ENCODE measurements at places on chromosomes 5 and 9.

GRCh38 chr5:112183103-112183711, 235.9 kb downstream of the EPB41L4A start:
- no peak for DNase-seq

DNA sequence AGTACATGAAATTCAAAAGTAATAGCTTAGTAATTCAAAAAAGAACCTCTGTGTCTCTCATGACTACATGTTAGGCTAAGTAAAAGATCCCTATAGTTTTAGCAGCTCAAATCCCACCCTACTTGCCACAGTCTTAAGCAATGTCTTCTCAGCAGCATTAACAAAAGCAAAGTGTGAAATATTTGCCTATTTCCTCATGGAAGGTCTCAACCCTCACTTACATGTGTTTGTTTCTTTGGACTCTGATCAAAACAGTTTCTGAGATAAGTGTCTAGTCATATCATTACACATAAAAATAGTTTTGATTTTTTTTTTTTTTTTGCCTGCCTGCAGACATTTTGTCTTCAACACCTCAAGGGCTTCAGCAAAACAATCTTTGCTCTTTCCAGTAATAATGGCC, 310.5 kb downstream of the CETN3 start:
- no peak for DNase-seq

DNA sequence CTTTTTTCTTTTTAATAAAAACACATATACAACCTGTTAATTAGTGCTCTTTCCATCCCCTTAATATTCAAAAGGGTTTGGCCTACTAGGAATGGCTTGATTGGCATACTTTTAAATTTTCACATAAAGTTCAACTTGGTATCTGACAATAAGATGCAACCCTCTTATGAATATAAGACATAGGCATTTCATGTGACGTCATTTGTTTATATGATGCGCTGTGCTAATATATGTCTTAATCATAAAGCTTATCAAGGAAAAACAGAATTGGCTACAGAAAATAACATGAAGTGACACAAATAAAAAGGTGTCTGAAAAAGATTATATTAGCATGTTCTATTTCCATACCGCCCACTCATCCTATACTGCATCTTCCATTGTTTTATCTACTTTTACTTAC, 1642.4 kb downstream of the EFNA5 start:
- no peak for DNase-seq

DNA sequence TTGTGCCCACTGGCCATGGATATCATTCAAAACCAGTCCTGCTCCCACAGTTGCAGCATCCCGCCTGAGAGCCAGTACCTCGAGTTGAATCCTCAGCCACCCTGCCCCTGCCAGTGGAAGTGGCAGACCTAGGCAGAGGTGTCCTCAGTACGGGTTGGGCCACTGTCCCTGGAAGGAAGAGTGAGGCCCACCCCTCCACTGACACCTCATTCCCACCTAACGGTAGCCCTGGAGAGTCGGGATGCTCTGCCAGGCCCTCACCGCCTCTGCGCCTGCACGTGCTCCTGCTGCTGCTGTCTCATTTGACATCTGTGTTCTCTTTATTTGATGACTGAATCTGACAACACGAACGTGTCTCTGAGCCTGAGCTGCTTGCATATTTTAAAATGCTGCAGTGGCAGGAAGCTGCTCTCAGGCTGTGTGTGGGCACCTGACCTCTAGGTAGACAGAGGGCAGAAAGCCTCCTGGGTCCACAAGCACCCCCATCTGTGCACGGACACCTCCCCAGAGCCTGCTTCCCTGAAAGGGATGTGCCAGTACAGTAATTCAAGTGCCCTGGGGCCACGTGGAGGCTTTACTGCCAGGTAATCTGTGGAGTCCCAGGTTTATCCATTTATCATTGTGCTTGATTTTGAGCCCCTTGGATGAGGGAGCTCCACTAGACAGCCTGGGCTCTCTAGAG, 194.7 kb downstream of the CACNA1B start:
- no peak for DNase-seq

GRCh38 chr5:157582731-157583620, 7.4 kb upstream of the ADAM19 start:
- no peak for DNase-seq

GRCh38 chr9:111144741-111145140, 106.5 kb upstream of the LPAR1 start:
- DNase-seq, result no peak

DNA sequence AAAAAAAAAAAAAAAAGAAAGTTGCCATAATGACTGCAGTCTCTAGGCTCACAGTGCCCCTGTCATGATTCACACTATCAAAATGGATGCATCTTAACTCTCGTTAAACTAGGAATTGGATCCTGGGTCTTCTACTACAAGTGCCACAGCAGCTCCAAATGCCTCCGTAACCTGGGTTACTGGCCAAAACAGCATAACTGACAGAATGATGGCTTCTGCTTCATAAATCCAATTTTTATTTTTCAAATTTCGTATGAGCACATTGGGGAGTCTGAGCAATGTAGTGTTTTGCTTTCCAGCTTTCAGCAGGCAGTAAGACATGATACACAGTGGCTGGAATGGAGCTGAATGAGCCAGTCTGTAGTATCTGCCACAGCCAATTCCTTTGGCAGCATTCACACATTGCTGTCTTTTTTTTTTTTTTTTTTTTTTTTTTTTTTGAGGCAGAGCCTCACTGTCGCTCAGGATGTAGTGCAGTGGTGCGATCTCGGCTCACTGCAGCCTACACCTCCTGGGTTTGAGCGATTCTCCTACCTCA, 36.0 kb upstream of the NPM1 start:
- DNase-seq, result no peak

GRCh38 chr9:106032978-106033377, 338.6 kb downstream of the TMEM38B start:
- DNase-seq, result no peak

DNA sequence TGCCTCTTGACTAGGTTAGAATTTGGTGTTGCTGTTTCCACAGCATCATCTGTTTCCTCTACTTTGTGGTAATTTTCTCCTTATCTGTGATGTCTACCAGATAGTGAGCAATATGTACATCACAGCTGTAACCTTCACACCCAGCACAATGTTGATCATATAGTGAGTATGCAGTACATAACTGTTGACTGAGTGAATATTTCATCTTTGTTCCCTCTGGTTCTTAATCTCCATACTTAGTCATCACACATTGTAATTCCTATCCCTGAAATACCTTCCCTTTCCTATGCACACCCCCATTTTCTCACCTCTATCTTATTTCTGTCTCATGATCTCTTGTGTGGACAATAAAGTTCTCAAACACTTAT, 115.9 kb downstream of the KIF4B start:
- no peak for DNase-seq

GRCh38 chr9:137114613-137115393, at the start of gene DPP7:
Gene DPP7 (minus strand): TSS chr9:137114733. CDS start chr9:137114713, 20 bp downstream.
- no peak for DNase-seq

- DNase-seq, result no peak
Observed at GRCh38 chr9:9905736-9906135, 707.1 kb downstream of the PTPRD start.

DNA sequence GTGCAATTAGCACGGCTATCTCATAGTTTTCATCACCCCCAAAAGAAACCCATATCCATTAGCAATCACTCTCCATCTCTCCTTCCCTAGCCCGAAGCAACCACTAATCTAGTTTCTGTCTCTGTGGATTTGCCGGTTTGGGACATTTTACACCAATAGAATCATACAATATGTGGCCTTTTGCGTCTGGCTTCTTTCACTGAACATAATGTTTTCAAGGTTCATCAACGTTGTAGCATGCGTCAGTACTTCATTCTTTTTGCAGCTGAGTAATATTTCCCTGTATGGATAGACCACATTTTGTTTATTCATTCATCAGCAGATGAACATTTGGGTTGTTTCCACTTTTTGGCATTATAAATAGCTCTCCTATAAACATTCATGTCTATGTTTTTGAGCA, 75.4 kb upstream of the TBC1D2 start:
- DNase-seq, result no peak

GRCh38 chr5:160640406-160640805, 211.6 kb downstream of the ATP10B start:
- no peak for DNase-seq

- no peak for DNase-seq
Observed at GRCh38 chr5:3657364-3658022, 61.9 kb downstream of the IRX1 start.

DNA sequence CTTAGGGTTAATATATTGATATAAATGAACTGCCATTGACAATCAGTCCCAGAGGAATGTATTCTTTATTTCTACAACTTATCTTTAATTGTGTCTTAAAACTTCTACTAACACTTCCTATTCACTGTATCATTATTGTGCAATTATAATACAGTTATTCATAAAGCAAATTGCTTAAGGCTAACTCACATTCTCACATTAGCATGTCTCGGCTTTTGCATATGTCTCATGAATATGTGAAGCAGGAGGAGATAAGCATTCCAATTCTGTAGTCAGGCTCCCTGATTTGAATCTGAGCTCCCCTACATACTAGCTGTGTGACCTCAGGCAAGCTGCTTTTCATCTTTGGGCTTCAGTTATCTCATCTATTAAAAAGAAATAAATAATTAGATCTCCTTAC, 45.4 kb downstream of the PLGRKT start:
- DNase-seq, result no peak

GRCh38 chr9:16885931-16886330, 15.5 kb upstream of the BNC2 start:
- DNase-seq, result no peak

- no peak for DNase-seq
Observed at GRCh38 chr5:33034777-33035176, 323.7 kb downstream of the NPR3 start.

- no peak for DNase-seq
Observed at GRCh38 chr9:108225149-108225800, 630.5 kb downstream of the ACTL7B start.

GRCh38 chr5:60701321-60701968, 1.5 kb upstream of the DEPDC1B start:
- DNase-seq, result no peak

DNA sequence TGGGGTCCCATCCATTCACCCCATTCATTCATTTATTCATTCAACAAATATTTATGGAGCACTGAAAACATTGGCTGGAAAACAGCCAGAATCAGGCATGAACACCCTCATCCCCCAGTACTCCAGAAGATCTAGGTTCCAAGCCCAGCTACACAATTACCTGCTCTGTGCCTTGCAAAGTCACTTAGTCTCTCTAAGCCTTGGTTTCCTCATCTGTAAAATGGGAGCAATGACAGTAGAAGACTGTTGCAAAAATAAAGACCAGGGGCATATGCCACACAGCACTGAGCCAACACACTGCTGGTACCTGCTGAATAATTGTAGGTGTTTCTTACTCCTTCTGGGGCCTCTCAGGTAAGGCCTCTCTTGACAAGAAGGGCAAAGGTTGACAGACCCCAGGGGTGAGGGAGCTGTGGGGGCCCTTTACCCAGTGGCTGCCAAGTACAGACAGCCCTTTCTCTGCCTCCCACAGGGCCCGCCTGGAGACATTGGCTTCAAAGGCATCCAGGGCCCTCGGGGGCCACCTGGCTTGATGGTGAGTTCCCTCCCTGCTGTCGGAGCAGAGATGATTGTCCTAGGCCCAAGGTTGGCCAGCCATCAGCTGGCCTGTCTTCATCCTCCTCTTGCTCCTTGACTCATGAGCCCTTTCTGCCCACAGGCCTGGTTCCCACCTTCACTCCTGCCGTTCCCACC, 22.6 kb upstream of the ORM1 start:
- no peak for DNase-seq

GRCh38 chr5:73491155-73491554, 7.1 kb upstream of the BTF3 start:
- DNase-seq, result no peak

DNA sequence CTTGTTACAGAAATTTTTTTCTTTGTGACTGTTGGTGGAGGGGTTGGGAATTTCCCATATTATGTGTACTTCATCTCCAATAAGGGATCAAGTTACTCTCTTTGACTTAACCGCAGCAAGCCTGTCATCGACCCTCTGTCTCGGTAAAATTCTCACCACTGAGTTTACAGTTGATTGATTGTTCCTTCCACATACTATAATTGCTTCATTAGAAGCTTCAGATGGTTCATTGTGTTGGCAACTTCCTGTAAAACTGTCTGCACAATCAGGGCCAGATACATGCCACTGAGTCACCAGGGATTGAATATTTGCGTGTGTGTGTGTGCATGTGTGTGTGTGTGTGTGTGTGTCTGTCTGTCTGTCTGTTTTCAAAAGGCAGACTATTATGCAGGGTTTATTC, 176.6 kb downstream of the ZNF462 start:
- DNase-seq, result no peak

GRCh38 chr5:17832949-17833745, 198.9 kb downstream of the TAF11L14 start:
- DNase-seq, result no peak

DNA sequence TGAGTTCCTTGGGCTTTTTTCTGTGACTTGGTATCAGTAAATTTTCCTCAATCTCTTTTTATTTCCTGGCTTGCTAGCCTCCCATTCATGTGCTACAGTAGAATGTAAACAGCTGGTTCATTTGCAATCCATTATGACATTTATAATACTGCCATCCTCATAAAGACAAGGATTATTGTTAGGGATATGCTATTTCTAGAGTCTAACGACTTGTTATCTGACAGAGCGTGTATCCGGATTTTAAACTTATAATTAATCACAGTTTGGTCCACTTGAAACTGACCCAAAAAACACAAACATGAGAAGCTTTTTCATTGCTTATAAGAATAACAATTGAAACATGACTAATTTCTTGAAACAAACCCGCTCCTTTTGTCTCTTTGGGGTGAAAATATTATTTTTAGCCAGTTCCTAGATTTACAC, 585.8 kb downstream of the TLE4 start:
- no peak for DNase-seq

DNA sequence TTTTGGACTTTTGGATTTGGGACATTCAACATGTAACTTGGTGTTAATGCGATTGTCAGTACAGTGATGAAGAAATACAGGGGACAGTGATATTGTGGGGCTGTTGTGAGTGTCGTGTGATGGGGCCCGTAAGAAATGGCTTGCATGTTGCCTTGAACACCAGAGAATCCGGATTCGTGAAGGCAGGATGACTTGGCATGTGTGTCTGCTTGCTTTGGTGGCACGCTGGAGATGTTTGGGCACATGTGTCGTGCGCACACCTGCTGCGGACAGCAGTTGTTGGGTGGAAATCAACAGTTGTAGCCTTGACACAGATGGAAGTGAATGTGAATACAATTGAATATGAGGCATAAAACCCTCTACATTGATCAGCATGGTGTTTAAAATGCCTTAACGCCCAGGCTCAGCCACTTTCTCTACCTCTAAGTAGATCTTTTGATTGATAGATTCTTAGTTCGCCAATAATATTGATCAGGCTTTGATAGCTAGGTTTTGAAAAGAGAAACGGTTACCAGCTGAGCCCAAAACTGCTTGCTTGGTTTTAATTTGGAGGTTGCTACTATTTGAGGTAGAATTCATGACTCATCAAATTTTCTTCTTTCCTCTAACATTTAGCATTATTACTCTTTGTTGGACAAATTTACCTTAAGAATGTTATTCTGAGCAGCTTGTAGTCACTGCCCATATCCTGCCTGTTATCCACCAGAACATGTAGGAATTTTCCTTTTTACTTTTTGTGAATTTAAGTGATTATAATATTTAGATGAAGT, 94.4 kb downstream of the TRIO start:
- no peak for DNase-seq

GRCh38 chr5:133730346-133730745, 118.0 kb upstream of the FSTL4 start:
- DNase-seq, result no peak

Measured in SIG-M5 (cell line).